T-helper 22 cell (primary cell): ENCODE measurements at places on chromosomes 13 and 19.

GRCh38 chr13:42140494-42140893 lies 92.0 kb downstream of the DGKH start:
- DNase-seq, result no peak

DNA sequence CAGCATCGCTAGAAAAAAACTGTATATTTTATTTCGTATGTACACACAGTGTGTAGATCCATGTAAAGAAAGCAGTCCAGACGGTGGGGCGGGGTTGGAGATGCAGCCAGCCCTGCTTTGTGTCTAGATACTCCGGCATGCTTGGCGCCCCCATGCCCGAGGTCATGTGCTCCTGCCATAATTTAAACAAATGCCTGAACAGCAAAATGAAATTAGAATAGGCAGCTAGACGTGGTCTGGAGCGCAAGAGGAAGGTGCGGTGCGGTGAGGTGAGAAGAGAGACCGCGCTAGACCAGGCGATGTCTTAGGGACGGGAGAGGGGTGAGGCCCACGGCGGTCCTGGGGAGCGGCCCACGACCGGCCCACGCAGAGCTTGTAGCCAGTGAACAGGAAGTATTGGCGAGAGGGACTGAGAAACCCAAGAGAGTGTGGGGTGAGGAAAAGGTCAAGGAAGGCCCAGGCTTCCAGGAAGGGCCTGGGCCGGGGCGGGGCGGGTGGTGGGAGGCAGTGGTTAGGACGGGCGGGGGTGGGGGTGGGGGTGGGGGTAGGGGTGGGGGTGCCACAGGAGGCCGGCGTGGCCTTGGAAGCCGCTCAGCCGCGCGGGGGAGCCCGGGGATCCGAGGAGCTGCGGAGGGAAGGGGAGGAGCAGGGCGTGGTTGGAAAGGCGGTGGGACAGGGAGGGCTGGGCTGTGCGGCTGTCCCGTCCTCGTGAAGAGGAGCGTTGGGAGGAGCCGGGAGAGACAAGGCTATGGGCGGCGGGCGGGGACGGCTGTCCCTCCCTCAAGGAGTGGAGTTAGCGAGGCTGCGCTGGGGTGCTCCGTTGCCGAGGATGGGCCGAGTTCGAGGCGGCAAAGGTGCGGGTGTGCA lies 254.7 kb upstream of the SGCG start:
- DNase-seq, result no peak

- peak; percentile 89 for DNase-seq
Measured at GRCh38 chr19:16070366-16070990, 5.8 kb upstream of the TPM4 start.

DNA sequence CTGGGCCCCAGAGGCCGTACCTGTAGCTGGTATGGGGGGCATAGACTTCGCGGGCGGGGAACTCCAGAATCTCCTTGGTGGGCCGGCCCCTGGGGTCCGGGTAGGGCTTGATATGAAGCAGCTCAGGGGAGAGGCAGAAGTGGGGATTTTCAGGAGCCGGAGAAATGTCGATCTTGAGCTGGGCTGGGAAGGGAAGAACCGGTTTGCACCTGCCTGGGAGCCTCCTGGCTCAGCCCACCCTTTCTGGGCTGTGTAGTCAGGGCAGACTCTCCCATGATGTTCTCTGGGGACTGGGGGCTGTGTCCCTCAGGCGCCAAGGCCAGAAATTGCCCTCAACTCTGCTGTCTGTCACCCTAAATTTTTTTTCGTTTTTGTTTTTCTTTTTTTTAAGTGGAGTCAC lies 2.6 kb downstream of the ANGPTL8 start:
- no peak for DNase-seq

GRCh38 chr19:48986211-48986610 lies 6.9 kb downstream of the GYS1 start:
- DNase-seq, result no peak

- DNase-seq, result peak; percentile 59
Measured at GRCh38 chr19:44845612-44846454, at the start of gene NECTIN2. TSS of gene NECTIN2 (plus strand) at chr19:44846297. CDS start at chr19:44846526, 229 bp downstream.

- DNase-seq, result no peak
Measured at GRCh38 chr19:3194106-3195087, 8.7 kb downstream of the NCLN start.

DNA sequence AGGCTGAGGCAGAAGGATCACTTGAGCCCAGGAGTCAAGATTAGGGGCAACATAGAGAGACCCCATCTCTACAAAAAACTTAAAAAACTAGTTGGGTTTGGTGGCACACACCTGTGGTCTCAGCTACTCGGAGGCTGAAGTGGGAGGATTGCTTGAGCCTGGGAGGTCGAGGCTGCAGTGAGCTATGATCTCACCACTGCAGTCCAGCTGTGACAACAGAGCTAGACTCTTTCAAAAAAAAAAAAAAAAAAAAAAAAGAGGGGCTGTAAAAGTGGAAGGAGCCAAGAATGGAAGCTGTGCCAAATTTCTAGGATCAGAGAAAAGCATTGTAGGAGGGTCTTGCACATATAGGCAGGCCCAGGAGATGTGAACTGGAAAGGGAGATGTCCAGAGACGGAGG lies 9.6 kb downstream of the DNASE2 start:
- DNase-seq, result no peak

DNA sequence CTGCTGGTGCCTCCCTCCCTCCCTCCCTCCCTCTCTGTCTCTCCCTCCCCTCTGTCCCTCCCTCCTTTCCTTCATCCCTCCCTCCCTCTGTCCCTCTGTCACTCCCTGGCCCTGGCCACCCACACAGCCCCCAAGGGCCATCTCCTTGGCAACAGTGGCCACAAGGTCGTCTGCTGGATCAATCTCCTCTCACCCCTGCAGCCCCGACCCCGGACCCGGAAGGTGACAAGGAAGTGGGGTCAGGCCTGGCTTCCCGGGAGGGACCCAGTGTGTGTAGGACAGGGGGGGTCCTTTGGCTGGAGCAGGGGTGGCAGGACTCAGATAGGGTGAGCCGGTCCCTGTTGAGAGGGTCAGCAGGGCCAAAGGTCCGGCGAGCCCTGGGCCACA lies 21.9 kb upstream of the TCF3 start:
- no peak for DNase-seq

DNA sequence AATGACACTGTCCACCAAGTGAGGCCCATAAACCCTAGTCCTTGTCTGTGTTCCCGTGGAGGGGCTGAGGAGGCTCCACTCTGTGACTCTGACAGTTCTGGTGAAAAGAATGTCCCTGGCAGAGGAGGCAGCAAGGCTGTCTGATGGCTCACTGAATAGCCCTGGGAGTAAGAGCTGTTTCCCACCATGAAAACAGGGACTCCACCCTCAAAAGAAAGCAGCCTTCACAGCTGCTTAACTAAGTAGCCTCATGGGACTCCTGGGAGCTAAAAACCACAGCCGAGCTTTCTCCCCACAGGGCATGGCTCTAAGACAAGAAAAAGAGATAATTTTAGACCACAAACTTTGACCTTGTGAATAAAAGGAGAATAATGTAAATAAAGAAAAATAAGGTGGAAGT lies 135.1 kb upstream of the FRY start:
- no peak for DNase-seq

- DNase-seq, result no peak
Measured at GRCh38 chr13:29281932-29282495, 313.5 kb downstream of the SLC7A1 start.

DNA sequence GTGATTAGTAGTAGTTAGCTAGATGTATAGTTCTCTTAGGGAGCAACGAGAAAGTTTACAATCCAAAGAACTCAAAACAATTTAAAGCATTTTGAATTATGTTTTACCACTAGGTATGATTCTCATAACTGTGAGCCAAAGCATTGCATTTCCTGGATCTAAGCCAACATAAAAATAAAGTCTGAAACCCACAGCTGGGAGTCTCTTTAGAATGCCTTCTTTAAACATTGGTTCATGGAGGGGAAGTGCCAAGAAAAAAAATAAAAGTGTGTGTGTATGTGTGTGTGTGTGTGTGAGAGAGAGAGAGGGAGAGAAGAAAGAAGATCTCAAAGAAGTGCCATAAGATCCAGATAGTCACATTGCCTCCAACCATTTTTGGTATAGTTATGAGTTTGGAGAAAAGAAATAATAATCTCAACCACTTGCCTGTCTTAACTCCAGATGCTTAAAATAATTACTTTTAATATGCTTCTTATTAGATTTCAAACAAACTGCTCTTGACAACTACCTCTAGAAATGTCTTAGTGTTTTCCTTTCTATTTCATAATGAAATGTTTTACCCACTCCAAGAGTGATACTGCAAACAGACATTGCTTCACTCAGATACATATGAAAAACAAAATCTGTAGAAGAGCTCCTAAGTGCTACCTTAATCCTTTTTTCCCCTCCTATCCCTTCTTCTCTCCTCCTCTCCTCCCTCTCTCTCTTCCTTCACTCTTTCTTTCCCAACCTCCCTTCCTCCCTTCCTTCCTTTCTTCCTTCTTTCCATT lies 554.1 kb downstream of the KCTD12 start:
- DNase-seq, result no peak

DNA sequence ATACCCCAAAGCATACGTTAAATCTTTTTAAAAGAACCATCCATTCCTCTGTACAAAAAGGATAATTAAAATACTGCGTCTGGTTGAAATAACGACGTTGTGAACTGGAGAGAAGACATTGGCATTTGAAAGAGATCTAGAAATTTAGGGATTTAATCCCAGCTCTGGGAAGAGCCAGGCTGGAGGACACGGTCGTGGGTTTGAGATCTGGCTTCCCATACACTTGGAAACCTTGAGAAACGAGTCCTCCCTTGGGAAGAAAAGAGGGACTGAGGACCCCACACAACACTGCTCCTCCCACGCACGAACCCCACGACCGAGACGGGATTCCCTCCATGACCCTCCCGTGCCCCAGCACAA lies 625 bp downstream of the ZNF709 start:
- no peak for DNase-seq

DNA sequence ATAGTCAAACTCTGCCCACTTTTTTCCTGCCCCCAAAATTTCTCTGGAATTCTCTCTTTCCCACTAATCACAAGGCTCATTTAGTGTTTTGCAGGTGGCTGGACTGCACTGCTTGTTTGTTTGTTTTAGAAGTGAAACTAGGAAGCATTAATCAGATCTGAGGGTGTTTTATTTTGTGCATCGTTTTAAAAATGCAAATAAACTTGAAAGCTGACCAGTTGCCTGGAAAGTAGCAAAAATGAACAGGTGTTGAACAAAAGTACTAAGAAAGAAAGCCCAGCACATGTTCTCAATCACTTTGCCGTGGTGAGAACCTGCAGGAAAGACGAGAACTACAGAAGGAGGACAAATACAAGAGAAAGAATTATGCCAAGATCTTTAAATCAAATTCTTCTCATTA lies 365.5 kb downstream of the PCDH9 start:
- DNase-seq, result no peak

DNA sequence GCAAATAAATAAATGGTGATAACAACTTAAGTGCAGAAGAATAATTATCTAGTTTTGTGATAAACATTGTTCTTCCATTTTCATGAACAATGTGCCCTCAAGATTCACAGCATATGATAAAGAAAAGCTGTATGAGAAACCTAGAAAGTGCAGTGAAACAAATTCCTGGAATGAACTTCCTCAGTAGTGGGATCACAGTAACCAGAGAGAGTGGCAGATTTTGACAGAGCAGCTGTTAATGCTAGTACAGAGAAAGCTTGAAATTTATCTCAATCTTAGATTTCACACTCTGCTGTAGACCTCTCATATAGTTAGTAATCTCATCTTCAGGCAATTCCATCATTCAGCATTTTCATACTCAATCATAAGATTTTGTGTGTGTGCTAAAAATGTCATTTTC lies 664.9 kb downstream of the PCDH9 start:
- no peak for DNase-seq

DNA sequence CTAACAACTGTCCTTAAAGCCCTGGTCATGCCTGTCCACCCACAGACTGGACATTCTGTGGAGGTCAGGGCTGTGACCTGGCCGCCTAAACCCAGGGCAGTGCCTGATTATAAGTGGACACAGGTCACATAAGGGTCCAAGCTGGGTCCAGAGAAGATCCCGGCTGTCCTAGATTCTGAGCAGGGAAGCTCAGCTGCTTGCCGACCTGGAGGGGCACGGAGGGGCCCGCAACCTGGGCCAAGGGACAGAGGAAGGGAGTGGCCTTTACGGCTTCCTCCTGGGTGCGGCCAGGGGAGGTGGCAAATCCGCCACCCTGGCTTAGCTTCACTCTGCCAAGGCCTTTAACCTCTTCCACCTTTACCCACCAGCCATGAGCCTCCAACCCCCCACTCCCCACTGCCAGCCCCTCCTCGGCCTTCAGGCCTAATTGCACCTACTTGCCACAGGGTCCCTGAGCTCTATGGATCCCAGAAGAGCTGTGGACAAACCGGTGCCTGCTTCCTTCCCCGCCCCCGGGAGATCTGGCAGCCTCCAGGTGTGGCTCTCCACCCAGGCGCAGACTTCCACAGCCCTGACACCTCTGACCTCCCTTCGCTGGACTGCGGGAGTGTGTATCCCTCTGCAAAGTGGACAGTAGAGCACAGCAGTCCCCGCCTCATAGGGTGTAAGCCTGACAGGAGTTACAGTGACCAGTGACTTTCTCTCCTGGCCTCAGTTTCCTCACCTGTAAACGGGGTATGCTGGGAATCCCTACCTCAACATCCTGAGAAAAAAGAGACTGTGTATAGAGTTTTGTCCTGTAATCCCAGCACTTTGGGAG lies 1.7 kb downstream of the CD320 start:
- DNase-seq, result no peak
